Glomerular endothelial cell (primary cell): ENCODE measurements at places on chromosomes 3 and 15. TPM values are rescaled to one million over a fixed set of nuclear protein-coding genes. Genes with fewer than 3 reads are reported as not detected.

DNA sequence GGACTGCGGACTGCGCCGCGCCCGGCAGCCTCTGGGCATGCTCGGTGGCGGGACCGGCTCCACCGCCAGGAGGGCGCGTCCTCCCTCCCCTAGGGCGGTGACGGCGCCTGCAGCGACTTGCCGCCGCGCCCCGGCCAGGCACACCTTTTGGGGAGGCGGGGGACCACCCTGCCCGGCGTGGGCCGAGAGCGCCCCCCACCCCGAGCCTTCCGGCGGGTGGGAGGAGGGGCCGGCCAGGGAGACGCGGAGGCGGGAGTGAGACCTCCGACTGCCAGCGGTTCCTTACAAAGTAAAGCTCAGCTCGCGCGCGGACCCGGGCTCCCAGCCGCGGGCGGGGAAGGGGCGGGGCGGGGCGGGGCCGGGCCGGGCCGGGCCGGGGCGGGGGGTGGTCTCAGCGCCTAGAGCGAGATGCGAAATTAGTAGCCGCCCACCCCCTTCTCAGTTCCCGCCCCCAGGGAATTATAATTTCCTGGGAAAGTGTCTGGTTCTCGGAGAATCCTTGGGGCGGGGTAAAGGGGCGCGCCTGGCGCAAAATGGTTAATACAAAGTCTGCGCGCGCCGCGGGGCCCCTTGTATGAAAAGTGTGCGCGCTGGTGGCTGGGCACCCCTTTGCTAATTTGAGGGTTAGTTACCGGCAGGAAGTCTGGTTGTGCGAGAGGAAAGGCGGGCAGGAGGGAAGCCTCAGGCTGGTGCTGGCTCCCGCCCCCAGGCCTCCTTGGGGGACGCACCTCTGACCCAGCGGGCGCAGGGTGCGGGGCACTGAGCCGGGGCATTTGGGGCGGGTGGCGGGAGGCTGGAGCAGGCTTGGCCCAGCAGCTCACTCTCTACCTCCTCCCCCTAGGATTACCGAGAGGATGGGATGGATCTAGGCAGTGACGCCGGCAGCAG, 224.8 kb upstream of the IL12A start:
- no peak for DNase-seq

- DNase-seq = no peak
These were observed 29.2 kb upstream of the CYP11A1 start for GRCh38 chr15:74396445-74397238.

DNA sequence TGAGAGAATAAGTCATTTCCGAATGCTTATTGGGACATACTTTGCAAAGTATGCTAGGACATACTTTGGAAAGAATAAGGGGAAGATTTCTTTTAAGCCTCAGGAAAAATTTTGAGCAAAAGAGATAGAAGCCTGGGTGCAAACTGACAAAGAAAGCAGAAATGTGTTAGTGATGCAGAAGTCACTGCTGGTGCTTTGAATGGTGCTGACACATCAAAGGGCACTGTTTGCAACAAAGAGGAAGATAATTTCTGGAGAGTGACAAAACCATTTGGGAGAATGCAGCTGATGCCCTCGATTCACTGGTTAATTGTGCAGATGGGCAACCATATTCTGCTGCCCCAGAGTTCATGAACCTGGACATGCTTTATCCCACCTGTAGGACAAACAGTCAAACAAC, 11.0 kb upstream of the RAP2B start:
- no peak for DNase-seq

DNA sequence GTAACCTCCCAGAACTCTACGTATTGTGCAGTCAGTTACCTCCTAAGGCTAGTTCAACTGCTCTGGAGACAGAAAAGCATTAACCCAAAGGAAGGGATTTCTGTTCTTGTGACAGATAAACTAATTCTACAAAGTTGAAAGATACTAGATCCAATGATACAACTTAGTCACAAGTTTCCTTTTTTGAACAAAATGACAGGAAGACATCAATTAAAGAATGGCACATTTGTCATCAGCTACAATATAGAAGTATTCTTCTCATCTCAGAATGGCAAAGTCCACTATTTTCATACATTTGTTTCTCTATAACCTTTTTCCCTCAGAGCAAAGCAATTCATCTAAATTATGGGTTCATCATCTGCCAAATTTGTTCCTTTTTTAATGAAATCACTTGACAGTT, 43.7 kb downstream of the ISL2 start:
- DNase-seq = peak; percentile 10

DNA sequence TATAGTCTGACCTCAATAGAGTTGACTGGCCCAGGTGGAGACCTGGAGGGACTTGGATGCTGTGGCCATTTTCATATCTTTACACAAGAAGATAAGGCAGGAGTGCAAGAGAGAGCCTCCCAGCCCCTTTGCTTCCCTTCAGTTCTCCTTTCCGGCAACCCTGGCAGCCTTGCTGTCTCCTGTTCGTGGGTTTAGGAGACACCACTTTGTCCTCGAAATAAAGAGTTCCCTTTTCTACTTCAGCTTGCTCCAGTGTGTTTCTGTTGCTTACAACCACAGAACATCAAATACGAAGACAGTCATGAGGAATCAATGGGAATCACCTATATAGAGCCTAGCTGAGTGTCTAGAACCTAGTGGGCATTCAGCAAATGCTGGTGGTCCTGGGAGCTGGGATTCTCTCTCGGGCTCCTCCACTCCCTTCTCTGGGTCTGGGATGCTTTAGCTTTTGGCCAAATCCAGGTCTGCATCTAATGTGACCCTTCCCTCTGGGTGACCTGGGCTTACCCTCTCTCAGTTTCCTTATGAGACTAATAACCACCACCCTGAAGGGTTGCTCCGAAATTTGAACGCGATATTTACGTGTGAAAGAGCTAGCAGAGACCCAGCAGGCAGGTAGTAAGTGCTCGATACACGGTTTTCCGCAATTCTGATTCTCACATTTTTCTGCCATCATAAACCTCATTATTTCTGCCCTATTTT, 44.5 kb downstream of the PCSK6 start:
- no peak for DNase-seq

DNA sequence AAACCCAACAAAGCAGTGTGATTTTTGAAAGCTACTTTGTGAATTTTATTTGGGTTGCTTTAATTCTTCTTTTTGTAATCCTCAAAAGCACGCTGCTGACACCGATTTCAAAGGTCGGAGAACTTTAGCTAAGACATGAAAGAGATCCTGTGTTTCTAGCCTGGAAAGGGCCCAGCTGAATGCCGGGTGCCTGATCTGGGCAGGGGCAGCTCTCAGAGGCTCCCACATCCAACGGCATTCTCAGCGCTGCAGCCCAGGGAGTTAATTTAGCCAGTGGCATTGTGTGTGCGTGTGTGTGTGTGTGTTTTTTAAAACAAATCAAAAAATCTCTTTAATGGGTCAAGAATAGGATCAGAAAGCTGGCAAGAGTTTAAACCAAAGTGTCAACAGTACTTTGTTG, 6.6 kb downstream of the RBP1 start:
- no peak for DNase-seq

- DNase-seq = no peak
These were observed 450.2 kb downstream of the RBMS3 start for GRCh38 chr3:29731050-29731449.

- no peak for DNase-seq
These were observed 90.8 kb downstream of the ANP32A start for GRCh38 chr15:68729789-68730411.

DNA sequence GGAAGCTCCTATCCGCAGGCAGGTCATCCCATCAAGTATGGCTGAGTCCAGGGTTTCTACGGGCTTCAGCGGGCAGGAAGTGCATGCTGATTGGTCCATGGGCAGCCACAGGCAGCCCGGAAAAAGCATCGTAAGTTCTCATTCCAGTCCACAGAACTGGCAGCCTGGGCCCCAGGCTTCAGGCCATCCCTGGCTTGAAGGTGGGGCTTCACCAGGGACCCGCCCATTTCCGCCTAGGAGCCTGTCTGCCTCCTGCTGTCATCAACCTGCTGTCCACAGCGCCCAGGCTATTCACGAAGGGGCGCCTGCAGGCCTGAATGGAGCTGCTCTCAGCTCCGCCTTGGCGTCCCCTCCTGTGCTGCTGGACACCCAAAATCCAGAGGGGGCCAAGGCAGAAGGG, 13.9 kb downstream of the PCYT1A start:
- no peak for DNase-seq

DNA sequence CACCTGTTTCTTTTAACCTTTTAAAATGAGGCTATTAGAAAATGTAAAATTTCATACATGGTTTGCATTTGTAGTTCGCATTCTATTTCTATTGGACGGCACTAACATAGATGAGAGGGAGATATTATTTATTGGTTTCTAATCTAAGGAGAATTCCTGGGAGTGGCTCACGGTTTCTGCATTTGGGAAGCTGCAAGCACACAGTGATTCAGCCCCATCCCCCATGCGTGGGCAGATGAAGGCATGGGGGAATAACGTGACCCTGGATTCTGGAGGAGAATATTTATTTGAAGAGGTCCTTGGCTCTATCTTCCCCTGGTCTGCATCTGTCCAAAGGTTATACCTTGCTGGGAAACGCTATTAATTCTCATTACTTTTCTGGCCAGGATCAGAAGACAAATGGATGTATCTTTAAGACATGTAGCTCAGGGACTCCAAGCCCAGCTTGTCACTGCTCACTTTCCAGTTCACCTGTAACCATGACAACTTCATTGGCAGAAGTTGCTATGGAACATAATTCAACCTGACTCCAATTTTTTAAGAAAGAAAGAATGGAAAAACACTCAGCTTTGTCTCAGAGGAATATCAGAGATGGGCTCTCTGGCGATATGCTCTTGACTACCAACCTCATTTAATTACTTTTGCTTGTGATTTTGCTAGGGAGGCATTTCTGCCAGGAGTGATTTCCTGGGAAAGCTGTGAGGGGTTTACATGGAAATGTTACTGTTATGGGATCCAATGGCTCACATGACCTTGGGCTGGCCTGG, 27.2 kb upstream of the POMGNT2 start:
- DNase-seq = no peak

GRCh38 chr15:63140936-63141335, 16.3 kb downstream of the RPS27L start:
- DNase-seq = no peak

Gene OXTR
- total RNA-seq = 1.1 and 4.8 TPM in 2 replicates

Gene IL12A
- total RNA-seq = 4.6 and 6.0 TPM in 2 replicates

Gene GOLGA6A
- total RNA-seq = not detected in 2 replicates

Gene GOLGA6B
- not detected in 2 replicates for total RNA-seq

Gene PLCH1
- total RNA-seq = 1.2 TPM in 1 of 2 replicates, not detected in the other
